ENCODE measurements at places on chromosomes 13 and 19. TPM values are rescaled to one million over a fixed set of nuclear protein-coding genes. Genes with fewer than 3 reads are reported as not detected.

The RNASEH2A gene
- polyA plus RNA-seq: 30.0 TPM

The CEACAM8 gene
- 0.29 TPM for polyA plus RNA-seq

The ZIC2 gene
- polyA plus RNA-seq: not detected

GRCh38 chr13:76865996-76866503 is 20.2 kb downstream of the KCTD12 start:
- DNase-seq: no peak

The LHB gene
- polyA plus RNA-seq: 0.57 TPM

DNA sequence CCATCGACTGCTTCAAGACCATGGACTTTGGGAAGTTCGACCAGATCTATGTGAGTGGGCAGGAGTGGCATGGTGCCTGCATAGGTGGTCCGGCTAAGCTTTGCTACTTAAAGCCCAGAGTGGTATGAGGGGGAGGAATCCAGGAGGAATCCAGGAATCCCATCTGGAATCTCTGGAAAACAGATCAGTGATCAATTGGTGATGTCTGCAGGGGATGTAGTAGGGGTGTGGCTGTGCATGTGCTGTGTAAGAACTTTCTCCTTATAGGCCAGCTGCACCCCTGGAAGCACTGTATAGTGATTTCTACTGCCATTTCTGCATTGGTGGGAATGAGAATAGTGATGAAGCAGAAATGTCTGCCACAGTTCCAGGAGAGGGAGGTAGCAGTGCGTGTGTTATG is 23.6 kb downstream of the PNPLA6 start:
- DNase-seq: no peak

DNA sequence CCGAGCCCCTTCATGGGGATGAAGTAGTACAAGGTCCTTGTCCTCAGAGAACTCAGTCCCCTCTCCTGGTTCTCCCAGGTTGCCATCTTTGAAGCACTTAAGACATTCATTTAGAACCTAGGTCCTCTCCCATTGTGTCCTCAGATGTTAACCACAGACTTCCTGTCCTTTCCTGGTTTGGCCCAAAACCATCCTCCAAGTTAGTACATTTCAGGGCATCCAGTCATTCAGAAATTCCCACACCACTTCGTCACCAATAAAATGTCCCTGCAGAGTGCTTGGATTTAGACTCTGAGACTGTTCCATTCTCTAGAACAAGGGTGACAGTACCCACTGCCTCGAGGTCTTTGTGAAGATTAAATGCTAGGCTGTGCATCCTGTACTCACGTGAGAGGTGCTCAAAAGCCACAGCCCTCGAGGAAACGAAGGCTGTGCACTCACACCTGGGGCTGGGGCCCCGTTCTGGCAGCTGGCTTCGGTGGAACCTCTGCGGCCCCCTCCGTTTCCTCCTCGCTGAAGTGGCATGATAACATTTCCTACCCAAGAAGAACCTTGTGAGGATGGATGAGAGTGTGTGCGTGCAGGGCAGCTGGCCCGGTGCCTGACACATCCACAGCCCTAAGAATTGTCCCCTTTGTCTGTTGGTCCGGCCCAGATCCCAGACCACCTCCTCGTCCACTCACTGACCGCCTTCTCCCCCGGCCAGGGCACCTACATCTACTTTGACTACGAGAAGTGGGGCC is 4.7 kb downstream of the LENG1 start:
- no peak for DNase-seq

- DNase-seq: no peak
These were observed 287.0 kb downstream of the DCT start for GRCh38 chr13:94192431-94192975.

DNA sequence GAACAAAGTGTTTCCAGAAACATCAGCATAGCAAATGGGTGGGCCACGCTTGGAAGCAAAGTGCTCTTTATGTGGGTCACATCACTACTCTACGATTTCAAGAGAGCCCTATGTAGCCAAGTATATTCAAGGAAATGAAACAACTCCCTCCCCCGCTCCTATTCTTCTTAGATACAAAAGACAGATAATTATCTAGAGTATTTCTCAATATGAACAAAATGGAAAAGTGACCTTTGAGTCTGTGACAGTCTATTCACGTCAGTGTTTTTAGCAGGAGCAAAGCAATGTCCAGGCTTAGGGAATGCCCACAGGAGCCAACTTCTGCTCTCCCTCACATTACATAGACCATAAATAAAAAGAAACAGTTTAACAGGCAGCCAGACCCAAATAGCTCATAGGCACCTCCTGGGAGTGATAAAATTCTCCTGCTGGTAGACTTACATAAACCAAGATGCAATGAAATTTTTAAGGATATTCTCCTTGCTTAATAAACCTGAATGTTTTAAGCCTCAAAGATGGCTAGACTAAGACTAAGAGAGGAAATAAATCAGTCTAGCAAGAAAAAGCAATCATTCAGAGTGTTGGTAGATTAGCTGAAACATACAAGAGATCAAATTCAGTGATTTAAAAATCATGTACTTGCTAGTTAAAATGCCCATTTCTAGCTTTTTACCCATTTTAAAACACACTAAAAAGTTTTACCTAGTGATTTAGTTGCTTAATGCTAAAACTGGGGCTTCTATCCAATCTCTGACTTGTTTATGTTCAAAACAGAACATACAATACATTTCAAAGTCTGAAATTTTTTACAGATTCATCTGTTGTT is 182.8 kb downstream of the RGCC start:
- DNase-seq: no peak

- no peak for DNase-seq
These were observed 2.1 kb upstream of the FGF9 start for GRCh38 chr13:21668732-21669275.

DNA sequence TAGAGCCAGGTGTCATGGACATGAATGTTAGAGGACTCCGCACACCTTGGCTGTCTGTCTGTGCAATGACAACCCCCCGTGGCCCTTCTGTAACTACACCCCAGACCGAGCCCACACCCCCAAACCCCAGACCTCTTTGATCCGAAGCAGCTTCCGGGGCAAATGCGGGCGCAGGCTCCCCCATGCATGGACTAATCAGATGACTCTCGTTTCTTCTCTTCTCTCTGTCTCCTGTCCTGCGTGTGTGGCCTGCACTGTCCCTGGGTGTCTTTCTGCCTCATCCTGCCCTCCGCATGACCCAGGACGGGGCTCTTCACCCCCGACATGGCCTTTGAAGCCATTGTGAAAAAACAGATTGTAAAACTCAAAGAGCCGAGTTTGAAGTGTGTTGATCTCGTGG is 38.9 kb downstream of the TMED1 start:
- DNase-seq: no peak

The HMG20B gene
- 83.3 TPM for polyA plus RNA-seq

GRCh38 chr19:53864308-53864836 is 3.3 kb upstream of the MYADM start:
- DNase-seq: no peak
